ENCODE measurements at places on chromosomes 2 and 18.
A peak's percentile ranks its signal among the peaks of the same experiment; 100 is the strongest.

- no peak for DNase-seq
Observed at GRCh38 chr2:10160203-10160955, 37.8 kb downstream of the RRM2 start.

GRCh38 chr2:121049950-121050585, 234.9 kb downstream of the TFCP2L1 start:
- no peak for DNase-seq

DNA sequence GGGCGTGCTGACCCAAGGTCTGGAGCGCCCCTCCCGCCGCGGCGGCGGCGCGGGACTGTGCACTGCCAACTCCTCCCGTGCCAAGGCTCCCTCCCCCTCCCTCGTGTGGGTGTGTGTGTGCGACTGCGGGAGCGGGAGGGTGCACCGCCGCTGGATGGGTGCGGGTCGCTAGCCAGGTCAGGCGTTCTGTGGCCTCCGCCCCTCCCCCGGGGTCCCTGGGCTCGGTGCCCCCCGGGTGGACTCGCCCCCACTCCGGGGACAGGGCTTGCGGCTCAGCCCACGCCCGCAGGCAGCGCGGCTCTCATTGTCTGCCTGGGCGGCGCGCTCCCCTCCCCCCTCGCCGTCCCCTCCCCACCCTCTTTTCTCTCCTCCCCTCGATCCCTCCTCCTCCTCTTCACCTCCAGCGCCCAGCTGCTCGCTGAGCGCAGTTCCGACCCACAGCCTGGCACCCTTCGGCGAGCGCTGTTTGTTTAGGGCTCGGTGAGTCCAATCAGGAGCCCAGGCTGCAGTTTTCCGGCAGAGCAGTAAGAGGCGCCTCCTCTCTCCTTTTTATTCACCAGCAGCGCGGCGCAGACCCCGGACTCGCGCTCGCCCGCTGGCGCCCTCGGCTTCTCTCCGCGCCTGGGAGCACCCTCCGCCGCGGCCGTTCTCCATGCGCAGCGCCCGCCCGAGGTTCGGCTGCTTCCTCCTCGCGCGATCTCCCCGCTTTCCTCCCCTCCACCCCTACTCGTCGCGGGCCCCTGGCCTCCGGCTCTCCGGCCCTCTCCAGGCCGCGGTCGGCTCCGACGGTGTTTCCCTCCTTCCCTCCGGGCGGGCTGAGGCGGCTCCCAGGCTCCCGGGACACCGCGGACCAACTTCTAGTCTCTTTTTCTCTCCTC, at the start of gene GATA6:
GATA6 (plus strand) TSS at position 579 of the 878 bp plus-strand sequence. CDS start 1,556 bp downstream, outside the sequence.
- DNase-seq: no peak

DNA sequence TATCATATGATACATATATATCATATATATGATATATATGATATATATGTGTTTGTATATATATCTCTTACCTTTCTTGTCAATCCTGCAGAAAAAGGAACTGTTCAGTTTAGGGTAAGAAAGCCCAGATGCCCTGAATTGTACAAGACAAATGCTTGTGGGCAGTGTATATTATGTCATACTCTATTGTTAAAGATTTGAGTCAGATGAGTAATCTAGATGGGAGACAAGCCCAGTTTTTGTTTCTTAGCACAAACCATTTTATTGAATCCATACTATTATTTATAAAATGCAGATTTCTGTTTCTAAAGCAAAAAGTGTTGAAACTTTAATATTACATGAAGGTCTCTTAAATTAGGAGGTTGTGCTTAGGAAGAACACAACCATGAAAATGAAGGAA, 90.6 kb downstream of the VRK2 start:
- DNase-seq: no peak

DNA sequence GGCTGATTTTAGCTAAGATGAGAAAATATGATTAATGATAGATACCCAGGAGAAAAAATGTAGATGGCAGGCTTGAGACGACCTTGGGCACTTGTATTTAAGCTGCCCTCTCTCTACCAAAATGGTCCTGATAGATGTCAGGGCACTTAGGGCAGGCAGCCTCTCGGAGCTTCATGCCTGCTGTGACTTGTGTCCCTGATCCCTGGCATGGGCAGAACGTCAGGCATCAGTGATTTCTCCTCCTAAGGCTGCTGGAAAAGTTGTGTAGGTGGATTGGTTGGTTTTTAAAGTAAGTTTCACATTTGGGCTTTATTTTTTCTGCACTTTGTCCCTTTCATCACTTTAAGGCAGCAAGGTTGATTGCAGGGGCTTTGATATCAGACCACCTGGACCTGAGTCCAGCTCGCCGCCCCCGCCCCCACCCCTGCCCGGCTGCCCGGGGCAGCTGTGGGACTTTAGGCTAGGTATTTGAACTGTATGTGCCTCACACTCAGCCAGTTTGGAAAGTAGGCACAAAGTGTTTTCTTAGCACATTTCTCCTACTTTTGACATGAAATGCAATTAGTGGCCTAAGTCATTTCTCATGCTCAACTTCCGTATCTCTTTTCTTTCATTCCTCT, 35.0 kb upstream of the SCLY start:
- DNase-seq: no peak

- no peak for DNase-seq
Observed at GRCh38 chr2:20052861-20053281, 1.4 kb upstream of the LAPTM4A start.

DNA sequence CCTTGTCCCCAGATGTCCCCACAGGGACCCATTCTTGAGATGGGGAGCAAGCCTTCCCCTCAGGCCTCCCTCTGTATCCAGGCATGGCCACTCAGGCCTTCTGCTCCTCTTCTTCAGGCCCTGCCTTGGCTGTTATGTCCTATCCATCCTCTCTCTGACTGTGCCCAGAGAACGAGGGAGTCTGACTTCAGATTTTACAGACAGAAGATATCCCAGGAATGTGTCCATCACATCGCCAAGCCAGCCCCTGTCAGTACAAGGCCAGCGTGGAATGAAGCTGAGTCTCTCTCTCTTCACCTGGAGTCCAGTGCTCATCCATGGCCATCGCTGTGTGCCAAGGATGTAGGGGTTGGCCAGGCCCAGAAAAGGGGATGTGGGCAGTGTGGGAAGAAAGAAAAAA, 57.6 kb downstream of the SDC1 start:
- DNase-seq: no peak

DNA sequence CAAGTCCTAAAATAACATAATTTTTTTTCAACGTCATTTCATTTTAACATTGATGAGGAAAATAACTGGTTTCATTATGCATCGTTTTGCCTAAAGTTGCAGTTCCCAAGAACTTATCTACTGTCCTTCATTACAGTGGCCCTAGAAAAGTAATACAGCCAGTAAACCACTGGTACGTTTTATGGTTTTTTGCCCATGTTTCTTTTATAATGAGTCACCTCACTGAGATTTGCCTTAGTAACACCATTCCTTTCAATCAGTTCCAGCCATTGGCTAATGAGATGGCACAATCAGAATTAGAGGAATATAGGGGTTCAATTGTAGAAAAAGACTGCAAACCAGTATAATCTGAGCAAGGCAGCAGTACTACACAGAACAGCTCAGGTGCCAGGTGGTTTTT, 422.6 kb upstream of the LYPD1 start:
- no peak for DNase-seq

GRCh38 chr18:79068341-79068936, 755 bp upstream of the ATP9B start:
- DNase-seq: peak; percentile 6

GRCh38 chr2:217822296-217823252, 180.2 kb downstream of the TNS1 start:
- DNase-seq: no peak

DNA sequence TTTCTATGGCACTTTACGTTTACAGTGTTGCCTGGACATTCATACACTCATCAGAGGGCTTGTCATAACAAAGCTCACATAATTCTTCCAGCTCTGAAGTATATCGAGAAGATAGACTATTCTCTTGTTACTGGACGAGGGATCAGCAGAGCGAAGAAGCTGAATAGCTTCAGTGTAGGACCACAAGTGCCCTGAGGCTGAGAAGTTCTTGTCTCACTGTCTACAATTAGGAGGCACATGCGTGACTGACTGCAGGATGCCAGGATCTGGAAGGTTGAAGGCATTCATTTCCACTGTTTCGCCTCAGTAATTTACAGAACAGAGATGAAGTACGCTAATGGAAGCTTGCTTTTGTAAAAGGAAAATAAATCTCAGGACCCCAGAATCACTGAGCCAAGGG, 9.6 kb downstream of the SH3YL1 start:
- DNase-seq: no peak

GRCh38 chr2:111662039-111662770, 221.8 kb downstream of the ANAPC1 start:
- DNase-seq: no peak

DNA sequence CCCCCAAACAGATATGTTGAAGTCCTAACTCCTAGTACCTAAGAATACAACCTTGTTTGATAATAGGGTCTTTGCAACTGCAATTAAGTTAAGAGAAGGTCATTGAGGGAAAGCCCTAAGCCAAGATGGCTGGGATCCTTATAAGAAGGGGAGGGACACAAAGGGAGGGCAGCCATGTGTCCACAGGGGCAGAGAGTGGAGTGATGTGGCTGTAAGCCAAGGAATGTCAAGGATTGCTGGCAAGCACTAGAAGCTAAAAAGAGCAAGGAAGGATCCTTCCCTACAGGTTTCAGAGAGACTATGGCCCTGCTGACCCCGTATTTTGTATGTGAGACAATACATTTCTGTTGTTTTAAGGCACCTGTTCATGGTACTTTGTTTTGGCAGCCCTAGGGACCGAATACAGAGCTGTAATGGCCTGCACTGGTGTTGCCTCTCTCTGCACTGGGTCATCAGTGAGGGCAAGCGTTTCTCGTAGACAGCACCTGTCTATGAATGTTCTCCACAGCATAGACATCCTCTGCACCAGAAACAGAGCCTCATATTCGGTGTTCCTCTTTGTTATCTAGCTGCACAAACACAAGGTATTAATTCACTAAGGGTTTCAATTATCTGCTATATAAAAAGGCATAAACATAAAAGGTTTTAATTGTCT, 75.4 kb upstream of the AQP4 start:
- no peak for DNase-seq

GRCh38 chr2:86788165-86788564, 2.5 kb downstream of the CD8A start:
- DNase-seq: no peak

- no peak for DNase-seq
Observed at GRCh38 chr2:185475914-185476313, 262.7 kb upstream of the FSIP2 start.

All from activated CD8-positive, alpha-beta memory T cell treated with anti-CD3 and anti-CD28 coated beads for 4 hours (primary cell).